ENCODE measurements at places on chromosomes 1 and 21. TPM values are rescaled to one million over a fixed set of nuclear protein-coding genes. Genes with fewer than 3 reads are reported as not detected.

DNA sequence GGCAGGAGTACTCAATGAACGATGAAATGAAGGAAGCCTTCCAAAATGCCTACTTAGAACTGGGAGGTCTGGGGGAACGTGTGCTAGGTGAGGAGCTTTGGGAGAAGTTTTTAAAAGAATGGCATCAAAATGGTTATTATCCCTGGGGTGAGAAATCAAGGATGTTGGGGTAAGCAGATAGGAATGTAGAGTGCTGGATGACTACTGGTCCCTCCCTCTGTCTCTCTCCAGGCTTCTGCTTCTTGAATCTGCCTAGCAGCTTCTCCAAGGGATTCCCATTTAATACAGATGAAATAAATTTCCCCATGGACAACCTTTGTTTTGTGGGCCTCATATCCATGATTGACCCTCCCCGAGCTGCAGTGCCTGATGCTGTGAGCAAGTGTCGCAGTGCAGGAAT lies 19.0 kb upstream of the CASQ1 start:
- H3K4me3 ChIP-seq = no peak overlapping the region
- no peaks in the 10 kb centered on the region for H3K36me3 ChIP-seq
- H3K27ac ChIP-seq = no peak overlapping the region
- H3K27me3 ChIP-seq = no peaks in the 10 kb centered on the region
- DNase-seq = peak; percentile 27

GRCh38 chr1:14939527-14940284 lies 213.8 kb upstream of the TMEM51 start:
- peak; percentile 34 for DNase-seq
- H3K4me1 ChIP-seq = no peaks in the 10 kb centered on the region
- H3K36me3 ChIP-seq = no peaks in the 10 kb centered on the region
- H3K4me3 ChIP-seq = no peak overlapping the region
- H3K27me3 ChIP-seq = no peaks in the 10 kb centered on the region
- H3K27ac ChIP-seq = no peak overlapping the region

DNA sequence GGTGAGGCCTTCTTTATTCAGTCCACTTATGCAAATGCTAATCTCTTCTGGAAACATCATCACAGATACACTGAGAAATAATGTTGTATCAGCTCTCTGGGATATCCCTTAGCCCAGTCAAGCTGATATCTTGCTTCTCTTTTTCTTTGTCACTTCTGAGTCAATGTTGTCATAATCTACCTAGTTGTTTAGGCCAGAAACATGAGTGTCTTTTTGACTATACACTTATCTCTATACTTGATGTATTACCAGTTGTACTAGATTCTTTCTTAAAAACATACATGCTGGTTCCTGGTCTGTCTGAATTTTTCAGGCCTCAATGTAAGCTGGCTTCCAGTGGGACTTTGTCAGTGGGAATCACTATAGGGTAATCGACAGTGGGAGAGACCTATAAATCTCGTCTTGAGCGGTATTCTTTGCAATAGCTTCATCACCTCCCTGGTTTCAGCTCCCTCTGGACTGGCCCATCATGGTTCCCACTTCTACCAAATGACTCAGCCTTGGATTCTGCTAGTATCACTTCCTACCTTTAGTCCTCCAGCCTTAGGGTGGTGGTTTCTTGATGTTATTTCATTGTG lies 135.2 kb upstream of the CYYR1 start:
- H3K27ac ChIP-seq = no peak overlapping the region
- no peak overlapping the region for H3K4me3 ChIP-seq
- no peak for DNase-seq
- H3K36me3 ChIP-seq = no peaks in the 10 kb centered on the region
- peaks cover 12% of the 10 kb centered on the region for H3K4me1 ChIP-seq

DNA sequence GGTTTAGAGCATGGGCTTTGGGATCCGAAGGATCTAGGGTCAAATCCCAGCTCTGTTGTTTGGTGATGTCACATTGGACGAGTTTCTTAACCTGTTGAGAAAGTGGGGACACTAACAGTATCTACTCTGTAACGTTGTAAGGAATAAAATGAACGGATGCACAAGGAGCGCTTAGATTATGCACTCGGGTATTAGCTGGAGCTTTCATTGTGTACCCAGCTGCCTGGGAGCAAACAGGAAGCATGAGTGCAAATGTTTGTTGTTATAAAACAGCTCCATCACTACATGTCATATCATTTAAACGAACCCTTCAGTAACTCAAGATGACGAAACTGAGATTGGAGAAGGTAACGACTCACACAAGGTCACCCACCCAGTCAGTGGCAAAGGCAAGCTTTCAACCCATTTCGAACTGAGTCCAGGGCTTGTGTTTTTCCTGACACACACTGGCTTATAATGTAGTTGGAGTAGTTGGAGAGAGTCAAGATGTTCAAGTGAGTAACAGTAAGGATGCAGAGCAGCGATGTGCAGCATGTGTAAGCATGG lies 16.2 kb upstream of the SLC6A17 start:
- H3K4me1 ChIP-seq = no peaks in the 10 kb centered on the region
- DNase-seq = no peak
- no peak overlapping the region for H3K4me3 ChIP-seq
- no peak overlapping the region for H3K27ac ChIP-seq

DNA sequence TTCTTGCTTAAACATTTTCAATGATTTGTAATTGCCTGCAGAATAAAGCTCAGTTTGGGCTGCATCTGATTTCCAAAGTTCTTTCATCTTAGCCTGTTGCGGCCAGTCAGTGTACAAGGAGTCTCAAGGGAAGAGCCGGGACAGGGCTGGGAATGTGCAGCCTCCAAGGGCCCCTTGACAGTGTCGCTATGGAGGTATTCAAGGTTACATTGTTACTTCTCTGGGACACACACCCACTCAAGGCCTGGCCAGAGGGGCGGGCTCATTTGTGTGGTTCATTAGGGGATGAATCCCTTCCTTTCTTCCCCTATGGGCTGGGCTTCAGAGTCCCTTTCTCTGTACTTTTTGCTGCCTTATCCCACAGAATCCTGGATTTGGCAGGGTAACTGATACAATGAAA lies 107.6 kb upstream of the CSF3R start:
- no peaks in the 10 kb centered on the region for H3K4me1 ChIP-seq
- H3K4me3 ChIP-seq = no peak overlapping the region
- DNase-seq = no peak
- no peak overlapping the region for H3K27ac ChIP-seq
- peaks cover 81% of the 10 kb centered on the region for H3K27me3 ChIP-seq

GRCh38 chr1:178033019-178033418 lies 60.9 kb upstream of the RASAL2 start:
- no peaks in the 10 kb centered on the region for H3K27me3 ChIP-seq
- DNase-seq = no peak
- no peak overlapping the region for H3K4me3 ChIP-seq
- peaks cover 12% of the 10 kb centered on the region for H3K4me1 ChIP-seq
- no peaks in the 10 kb centered on the region for H3K36me3 ChIP-seq
- no peak overlapping the region for H3K27ac ChIP-seq

DNA sequence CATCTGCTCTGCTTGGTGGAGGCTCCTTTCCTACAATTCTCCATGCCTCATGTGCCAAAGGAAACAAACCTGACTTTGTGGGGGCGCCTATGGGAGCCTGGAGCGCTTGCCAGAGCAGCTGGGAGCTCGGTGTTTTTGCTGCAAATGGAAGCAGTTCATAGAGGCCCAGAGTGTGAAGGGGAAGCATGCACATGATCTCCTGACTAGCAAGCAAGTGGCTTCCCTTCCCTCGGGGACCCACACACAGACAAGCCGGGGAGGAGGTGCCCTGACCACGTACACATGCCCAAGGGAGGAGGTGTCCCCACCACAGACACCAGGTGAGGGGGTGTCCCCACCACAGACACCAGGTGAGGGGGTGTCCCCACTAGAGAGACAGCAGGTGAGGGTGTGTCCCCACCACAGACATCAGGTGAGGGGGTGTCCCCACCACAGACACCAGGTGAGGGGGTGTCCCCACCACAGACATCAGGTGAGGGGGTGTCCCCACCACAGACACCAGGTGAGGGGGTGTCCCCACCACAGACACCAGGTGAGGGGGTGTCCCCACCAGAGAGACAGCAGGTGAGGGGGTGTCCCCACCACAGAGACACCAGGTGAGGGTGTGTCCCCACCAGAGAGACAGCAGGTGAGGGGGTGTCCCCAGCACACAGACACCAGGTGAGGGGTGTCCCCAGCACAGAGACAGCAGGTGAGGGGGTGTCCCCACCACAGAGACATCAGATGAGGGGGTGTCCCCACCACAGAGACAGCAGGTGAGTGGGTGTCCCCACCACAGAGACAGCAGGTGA lies 106.8 kb downstream of the CRYAA start:
- no peak for DNase-seq
- no peaks in the 10 kb centered on the region for H3K4me1 ChIP-seq
- H3K27ac ChIP-seq = no peak overlapping the region
- H3K27me3 ChIP-seq = no peaks in the 10 kb centered on the region

GRCh38 chr1:40034869-40035268 lies 5.7 kb upstream of the CAP1 start:
- peaks cover 29% of the 10 kb centered on the region for H3K4me1 ChIP-seq
- H3K27me3 ChIP-seq = no peaks in the 10 kb centered on the region

DNA sequence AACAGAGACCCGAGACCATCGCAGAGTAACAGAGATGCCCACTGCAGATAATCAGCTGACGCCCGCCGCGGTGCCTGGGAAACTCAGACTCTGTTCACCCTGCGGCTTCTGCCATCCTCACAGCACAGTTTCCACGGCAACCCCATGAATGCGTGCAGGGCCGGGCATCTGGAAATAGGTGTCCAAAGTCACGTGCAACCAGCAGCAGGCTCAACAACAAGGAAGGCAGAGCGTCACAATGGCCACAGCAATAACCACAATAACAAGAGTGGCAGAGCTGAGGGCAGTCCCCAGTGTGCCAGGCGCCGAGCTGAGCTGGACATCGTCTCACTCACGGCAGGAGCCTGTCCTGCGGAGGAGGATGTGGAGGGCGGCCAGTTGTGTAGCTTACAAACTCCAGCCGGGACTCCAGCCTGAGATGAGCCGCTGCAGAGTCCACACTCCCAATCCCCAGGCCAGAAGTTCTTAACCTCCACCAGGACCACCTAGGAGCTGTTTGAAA lies 102.0 kb downstream of the CRYAA start:
- no peak overlapping the region for H3K27ac ChIP-seq
- no peak overlapping the region for H3K4me3 ChIP-seq
- H3K4me1 ChIP-seq = no peaks in the 10 kb centered on the region
- DNase-seq = no peak

- H3K27ac ChIP-seq = peak overlapping the region; percentile 33
- H3K27me3 ChIP-seq = no peaks in the 10 kb centered on the region
- DNase-seq = no peak
- no peaks in the 10 kb centered on the region for H3K36me3 ChIP-seq
- H3K4me3 ChIP-seq = peak overlapping the region; percentile 91
Measured at GRCh38 chr1:46617108-46617800, 643 bp upstream of the MOB3C start.

GRCh38 chr1:10520497-10520896 lies 45.7 kb downstream of the PEX14 start:
- 0 out of 2 replicates have a peak, but pooled peaks cover 6% of the 10 kb centered on the region for H3K36me3 ChIP-seq
- no peak for DNase-seq
- no peaks in the 10 kb centered on the region for H3K27me3 ChIP-seq
- no peak overlapping the region for H3K27ac ChIP-seq

Gene ADAMTSL4
- total RNA-seq = 0.87 TPM

Gene PTPN22
- 0.04 TPM for total RNA-seq

Gene LCE1C
- not detected for total RNA-seq

Gene PLA2G2C
- not detected for total RNA-seq

Gene BTBD19
- total RNA-seq = 4.3 TPM

Gene BACE2
- total RNA-seq = 89.2 TPM

Gene PIK3CD
- total RNA-seq = 4.5 TPM

Measured in PC-3 (cell line).